ENCODE measurements at places on chromosomes 7 and 10. TPM values are rescaled to one million over a fixed set of nuclear protein-coding genes. Genes with fewer than 3 reads are reported as not detected.

STRIP2 gene
- total RNA-seq, result 19.6 TPM

DLX5 gene
- total RNA-seq, result not detected

PURB gene
- total RNA-seq, result 49.4 TPM

MLXIPL gene
- total RNA-seq, result 0.82 TPM

OR2A14 gene
- total RNA-seq, result not detected

PDGFA gene
- total RNA-seq, result 18.0 TPM

CALML3 gene
- 0.33 TPM for total RNA-seq

EPHB6 gene
- total RNA-seq, result 17.3 TPM

AOC1 gene
- total RNA-seq, result not detected
